Suppressor macrophage (primary cell): ENCODE measurements at places on chromosomes 1 and 21.

GRCh38 chr1:11592752-11593151, 61.5 kb downstream of the FBXO2 start:
- no peak for DNase-seq

DNA sequence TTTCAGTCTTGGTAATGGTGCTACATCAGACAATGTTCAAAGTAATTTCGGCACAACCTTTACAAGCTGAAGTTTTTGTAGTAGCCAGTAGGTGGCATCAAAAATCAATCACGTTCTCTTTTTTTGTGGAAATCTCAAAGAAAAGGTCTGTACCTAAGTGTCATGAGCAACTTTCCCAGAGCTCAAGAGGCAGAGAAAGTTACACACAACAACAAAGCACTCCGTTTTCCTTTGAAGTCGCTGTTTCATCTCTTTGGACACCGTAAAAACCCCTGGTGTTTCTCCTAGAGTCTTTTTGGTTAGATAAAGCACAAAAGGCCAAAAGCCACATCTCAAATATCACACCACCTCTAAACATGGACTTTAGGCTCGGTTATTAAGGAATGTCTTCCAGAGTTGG, 131.6 kb downstream of the LHX8 start:
- DNase-seq = peak; percentile 60

GRCh38 chr1:64309431-64309831, 106.0 kb downstream of the UBE2U start:
- no peak for DNase-seq

DNA sequence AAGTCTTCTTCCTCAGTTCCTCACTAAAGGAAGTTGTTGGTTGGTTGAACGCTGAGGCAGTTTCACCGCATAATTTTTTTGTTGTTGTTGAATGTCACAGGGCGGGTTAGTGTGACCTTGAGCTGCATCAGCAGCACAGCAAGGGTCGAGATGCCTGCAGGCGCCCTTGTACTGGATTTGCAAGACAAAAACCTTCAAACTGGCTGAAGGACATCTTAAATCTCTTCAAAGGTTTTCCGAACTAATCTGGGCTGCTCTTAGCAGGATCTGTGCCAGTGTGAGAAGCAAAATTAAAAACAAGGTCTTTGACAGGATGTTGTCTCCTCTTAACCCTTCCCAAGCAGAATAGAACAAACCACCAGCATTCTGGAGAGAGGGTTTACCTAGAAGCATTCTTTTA, 59.4 kb downstream of the NRIP1 start:
- no peak for DNase-seq

GRCh38 chr1:59699227-59699847, 115.4 kb upstream of the HOOK1 start:
- DNase-seq = peak; percentile 85

DNA sequence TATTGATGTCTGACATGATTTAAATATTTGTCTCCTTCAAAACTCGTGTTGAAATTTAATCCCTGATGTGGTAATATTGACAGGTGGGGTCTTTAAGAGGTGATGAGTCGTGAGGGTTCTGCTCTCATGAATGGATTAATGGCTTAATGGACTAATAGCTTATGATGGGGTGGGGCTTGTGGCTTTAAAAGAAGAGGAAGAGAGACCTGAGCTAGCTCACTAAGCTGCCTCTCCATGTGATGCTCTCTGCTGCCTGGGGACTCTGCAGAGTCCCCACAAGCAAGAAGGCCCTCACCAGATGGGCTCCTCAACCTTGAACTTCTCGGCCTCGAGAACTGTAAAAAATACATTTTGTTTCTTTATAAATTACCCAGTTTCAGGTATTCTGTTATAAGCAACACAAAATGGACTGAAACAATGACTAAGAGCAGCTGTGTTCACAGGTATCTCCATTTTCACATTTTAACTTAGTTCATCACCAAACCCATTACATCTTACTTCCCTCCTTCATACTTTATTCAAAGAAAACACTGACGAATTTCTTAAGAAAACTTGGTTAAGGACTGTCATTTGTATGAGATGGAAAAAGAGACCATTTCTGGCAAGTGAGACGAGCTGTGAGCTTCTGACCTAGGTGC, 12.1 kb upstream of the AIM2 start:
- no peak for DNase-seq

DNA sequence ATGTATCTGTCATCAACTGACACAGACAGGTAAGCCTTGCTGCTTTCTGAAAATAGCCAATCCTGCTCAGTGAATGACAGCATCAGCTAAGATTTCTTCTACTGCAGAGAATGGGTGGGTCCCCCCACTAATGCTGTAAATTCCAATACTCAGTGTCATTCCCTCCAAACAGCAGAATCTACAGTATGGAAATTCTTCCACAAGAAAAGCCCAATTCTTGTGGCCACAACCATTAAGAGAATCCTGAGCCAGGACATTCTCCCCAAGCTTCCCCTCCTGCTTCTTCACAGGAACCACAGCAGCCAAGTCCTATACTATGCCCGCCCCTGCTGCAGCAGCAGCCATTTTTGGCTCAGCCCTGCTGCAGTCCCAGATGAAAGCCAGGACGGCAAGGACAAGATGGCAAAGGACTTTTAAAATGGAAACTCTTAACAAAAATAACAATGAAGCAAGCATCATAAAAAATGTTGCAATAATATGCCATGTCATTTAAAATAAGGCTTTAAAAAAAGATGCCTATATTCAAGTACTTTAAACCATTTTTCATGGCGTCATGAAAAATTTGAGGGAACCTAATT, 26.8 kb downstream of the EIF4G3 start:
- DNase-seq = peak; percentile 53

DNA sequence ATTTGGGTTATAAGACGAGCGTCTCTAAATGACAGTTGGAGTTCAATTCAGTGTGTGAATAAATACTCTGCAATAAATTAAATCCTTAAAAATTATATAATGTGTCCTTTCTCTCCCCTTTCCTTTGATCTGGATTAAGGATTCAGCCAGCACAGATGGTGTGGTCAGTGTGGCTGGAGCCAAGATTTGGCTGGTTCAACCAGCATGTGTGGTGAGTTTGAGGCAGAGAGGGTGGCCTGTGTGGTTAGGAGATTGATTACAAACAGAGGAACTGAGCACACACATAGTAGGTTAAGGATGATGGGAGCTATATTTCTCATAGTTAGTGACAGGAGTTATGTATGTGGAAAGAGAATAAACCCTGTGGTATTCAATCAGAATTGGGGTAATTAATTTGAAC, 14.2 kb upstream of the AMIGO1 start:
- no peak for DNase-seq

- no peak for DNase-seq
These were observed 182.6 kb upstream of the L1TD1 start for GRCh38 chr1:62012095-62012494.

GRCh38 chr1:43835082-43836021, 98.2 kb upstream of the ARTN start:
- peak; percentile 30 for DNase-seq

DNA sequence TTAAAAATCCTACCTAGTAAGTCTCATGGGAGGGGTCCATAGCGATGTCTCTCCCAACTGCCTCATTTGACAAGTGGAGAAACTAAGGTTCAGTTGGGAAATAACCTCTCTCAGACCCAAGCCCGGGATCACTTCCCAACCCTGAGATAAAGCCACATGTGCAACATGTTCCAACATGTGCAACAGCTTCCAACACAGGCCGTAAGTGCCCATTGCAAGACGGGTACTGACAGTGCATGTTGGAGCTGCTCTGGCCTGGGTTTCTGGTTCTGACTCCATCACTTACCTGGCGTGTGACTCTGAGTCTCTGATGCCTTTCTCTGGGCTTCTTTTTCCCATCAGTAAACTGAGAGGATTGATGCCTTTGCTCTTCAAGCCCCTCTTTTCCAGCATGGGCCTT, 38.0 kb upstream of the FOXO6 start:
- DNase-seq = no peak
